Stimulated activated CD4-positive, alpha-beta T cell treated with anti-CD3 and anti-CD28 coated beads, Interleukin-4, amount 100 ng/mL, for 1 hour (primary cell): ENCODE measurements at places on chromosomes 13 and 19.

GRCh38 chr13:111342721-111343120 is 22.3 kb downstream of the TEX29 start:
- no peak for DNase-seq

DNA sequence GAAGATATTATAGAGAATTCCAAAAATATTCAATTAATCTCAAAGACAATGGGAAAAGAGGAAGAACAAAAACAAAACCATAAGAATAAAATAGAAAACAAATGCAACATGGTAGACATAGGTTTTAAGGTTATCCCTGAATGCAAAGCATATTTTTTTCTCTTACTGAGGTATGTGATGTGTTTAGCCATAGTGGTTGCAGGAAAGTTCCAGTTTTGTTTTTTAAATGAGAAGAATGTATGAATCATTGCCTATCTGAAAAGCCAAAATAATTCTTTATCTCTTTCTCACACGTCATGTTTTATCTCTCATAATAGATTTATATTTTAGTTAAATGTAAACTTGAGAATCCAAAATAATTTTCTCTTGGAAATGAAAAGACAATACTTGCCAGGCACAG is 2591.7 kb upstream of the PCDH20 start:
- no peak for DNase-seq

GRCh38 chr19:35347930-35348298 is 212 bp downstream of the FFAR1 start:
- no peak for DNase-seq

- no peak for DNase-seq
Observed at GRCh38 chr19:8148410-8149260, 757 bp downstream of the FBN3 start.

- no peak for DNase-seq
Observed at GRCh38 chr13:59789558-59789957, 374.2 kb downstream of the DIAPH3 start.

DNA sequence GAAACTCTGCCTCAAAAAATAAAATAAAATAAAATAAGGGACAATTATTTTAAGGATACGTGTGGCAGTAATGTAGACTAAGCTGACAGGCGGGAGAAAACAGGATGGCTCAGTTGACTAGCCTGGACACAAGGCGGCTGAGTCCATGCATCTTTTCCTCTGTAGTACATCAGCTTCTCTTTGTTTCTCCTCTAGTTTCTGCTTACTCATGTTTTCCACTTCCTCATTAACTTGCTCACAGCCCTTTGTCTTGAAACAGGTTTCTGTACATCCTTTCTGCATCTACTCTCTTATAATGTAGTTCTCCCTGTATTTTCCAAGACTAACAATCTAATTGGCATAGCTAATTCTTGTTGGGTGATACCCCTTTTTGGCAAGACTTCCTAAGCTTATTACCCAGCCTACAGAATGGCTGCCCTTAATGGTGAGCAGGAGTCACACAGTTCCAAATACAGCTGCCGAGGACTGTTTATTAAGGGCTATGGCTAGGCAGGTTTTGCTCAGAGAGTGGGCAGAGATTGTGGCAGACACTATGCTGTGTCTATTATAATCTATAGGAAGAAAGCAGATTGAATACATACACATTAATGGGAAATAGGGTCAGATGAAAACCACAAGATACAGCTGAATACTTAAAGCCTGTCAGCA is 58.7 kb upstream of the KLF5 start:
- no peak for DNase-seq

GRCh38 chr13:50229960-50230661 is 214.9 kb downstream of the KCNRG start:
- DNase-seq: no peak

- DNase-seq: no peak
Observed at GRCh38 chr13:76380446-76381065, 505.6 kb downstream of the KCTD12 start.

GRCh38 chr19:3234800-3235199 is 10.3 kb downstream of the CELF5 start:
- no peak for DNase-seq

GRCh38 chr19:1672038-1672768 is 19.8 kb upstream of the TCF3 start:
- DNase-seq: peak; percentile 73

DNA sequence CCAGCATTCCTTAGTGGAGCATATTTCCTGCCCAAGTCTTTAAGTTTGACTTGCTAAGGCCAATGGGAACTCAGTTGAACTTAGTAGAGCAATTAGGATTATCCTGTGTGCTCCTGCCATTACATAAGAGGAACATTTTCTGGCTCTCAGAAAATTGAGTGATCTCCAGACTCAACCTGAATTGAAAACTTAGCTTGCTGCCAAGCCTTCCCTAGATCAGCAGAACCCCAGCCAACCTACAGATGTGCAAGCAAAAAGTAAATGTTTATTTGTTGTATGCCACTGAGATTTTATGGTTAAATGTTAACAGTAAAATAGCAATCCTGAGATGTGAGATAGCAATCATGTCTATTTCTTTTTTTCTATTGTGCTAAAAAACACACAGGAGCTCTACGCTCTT is 350.9 kb downstream of the OLFM4 start:
- DNase-seq: no peak

GRCh38 chr13:100298116-100298681 is 209.3 kb downstream of the PCCA start:
- DNase-seq: no peak

DNA sequence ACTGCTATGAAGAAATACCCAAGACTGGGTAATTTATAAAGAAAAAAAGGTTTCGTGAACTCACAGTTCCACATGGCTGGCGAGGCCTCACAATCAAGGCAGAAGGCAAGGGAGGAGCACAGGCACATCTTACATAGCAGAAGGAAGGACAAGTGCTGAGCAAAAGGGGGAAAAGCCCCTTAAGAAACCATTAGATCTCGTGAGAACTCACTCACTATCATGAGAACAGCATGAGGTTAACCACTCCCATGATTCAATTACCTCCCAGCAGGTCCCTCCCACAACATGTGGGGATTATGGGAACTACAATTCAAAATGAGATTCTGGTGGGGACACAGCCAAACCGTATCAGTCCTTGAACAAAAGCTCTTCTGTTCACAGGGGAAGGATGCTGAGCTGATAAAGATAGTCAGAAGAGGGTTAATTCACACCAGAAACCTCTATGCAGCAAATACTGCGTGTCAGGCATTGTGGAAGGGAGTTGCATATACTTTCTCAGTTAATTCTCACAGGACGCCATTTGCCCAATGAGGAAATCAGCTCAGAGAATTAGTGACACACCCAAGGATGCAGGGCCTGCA is 246.2 kb downstream of the FOXO1 start:
- no peak for DNase-seq

- no peak for DNase-seq
Observed at GRCh38 chr13:94947965-94948371, 235.6 kb upstream of the SOX21 start.

GRCh38 chr19:41957838-41958366 is 1.2 kb downstream of the RABAC1 start:
- peak; percentile 29 for DNase-seq

DNA sequence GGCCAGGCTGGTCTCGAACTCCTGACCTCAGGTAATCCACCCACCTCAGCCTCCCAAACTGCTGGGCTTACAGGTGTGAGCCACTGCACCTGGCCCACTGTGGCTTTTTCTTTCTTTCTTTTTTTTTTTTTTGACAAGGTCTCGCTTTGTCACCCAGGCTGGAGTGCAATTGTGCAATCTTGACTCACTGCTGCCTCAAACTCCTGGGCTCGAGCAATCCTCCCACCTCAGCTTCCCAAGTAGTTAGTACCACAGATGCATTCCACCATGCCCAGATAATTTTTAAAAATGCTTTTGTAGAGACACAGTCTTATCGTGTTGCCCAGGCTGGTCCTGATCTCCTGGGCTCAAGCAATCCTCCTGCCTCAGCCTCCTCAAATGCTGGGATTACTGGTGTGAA is 12.1 kb upstream of the FCGBP start:
- DNase-seq: no peak

DNA sequence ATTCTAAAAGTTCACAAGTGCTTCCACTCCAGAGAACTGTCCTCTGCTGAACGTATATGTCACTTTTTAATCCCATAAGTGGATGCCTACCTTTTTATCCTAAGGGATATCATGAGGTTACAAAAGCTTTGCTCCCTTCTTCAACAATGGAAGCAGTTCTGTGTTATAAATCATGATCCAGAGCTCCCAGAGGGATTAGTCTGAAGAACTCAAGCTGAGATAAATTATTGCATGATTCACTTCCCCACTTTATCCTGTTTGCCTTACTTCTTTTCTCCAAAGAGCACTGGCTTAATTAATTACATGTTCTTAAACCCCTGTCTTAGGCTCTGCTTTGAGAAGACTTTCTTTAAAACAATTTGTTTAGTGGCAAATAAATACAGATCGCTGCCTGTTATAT is 246.7 kb downstream of the PCDH17 start:
- no peak for DNase-seq
